Heart left ventricle (tissue), 16 donors: ENCODE measurements at places on chromosomes 5 and 9. TPM values are rescaled to one million over a fixed set of nuclear protein-coding genes. Genes with fewer than 3 reads are reported as not detected.

Gene PNPLA7
- 7.6 TPM for total RNA-seq

GRCh38 chr5:156473269-156473908, 146.4 kb downstream of the SGCD start:
- no peak for DNase-seq

Gene SLC44A1
- total RNA-seq = 14.6 TPM

DNA sequence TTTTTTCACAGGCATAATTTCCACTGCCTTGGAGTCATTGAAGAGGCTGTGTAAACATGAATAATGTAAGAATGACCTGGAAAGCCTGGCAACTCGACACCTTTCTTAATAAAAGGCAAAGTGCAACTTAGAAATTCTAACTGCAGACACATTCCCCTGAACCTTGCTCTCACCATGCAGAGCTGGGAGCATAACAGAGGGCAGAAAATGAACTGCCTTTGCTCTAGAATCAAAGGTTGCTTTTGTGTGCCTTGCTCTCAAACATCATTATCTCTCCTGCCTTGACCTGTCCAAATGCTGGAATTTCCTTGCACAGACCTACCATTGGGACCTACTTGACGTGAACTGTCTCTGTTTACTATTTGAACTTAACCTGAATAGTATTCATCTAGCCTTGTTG, 462.0 kb upstream of the ZNF462 start:
- no peak for DNase-seq

GRCh38 chr5:98109561-98110006, 663.9 kb upstream of the RGMB start:
- no peak for DNase-seq

DNA sequence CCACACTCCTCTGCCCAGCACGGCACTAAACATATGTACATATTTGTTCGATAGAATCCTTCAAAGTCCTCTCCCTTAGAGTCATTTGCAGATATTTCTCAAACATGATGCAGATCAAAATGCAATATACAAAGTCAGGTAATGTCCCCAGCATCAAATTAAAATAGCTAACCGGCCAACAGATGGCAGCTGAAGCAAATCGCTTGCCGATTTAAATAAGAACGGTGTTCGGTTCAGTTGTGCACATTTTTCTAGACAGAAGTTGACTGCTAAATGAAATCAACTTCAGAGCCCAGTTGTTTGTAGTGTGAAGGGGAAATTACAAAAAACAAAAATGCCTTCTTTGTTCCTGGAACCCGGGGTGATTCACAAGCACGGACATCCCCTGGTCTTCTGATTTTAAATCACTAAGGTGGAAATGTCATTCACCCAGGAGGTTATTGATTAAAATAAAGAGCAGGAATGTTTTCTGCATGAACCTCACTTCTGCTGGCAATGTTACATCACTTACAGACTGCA, 219.2 kb downstream of the EBF1 start:
- DNase-seq = no peak

Gene EIF4E1B
- not detected for total RNA-seq

Gene ADRB2
- total RNA-seq = 6.2 TPM

Gene SLC36A3
- not detected for total RNA-seq

DNA sequence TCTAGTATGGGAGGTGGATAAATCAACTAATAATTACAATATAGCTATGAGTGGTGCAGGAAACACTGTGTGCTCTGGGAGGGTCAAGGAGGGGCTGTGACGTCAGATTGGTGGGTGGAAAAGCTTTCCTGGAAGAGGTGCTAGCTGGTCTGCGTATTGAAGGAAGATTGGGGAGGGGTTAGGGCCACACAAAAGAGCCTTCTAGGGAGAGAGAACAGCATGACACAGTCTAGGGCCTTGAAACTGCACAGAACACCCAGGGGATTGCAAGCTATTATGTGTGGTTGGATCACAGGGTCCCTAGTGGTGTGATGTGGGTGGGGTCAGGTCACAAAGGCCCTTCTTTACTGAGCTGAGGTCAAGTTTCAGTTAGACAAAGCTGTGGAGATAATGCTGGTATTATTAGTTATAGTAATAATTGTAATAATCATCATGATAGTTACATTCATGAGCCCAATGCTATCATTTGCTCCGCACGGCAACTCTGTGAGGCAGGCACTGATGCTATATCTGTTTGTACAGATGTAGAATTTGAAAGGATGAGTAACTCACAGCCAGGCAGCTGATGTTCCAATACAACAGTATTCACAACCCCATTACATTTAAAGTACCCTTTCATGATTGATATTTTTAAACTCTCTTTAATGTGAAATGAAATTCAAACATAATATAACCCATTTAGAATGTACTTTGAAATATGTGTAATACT, 197.4 kb upstream of the IL12B start:
- DNase-seq = no peak

- no peak for DNase-seq
Observed at GRCh38 chr5:9604416-9604815, 25.7 kb downstream of the TAS2R1 start.

Gene OBP2B
- not detected for total RNA-seq

GRCh38 chr5:103151156-103151555, 31.1 kb downstream of the PPIP5K2 start:
- DNase-seq = no peak
